Activated CD8-positive, alpha-beta T cell treated with anti-CD3 and anti-CD28 coated beads for 36 hours (primary cell): ENCODE measurements at places on chromosomes 3 and 15. TPM values are rescaled to one million over a fixed set of nuclear protein-coding genes. Genes with fewer than 3 reads are reported as not detected.
A peak's percentile ranks its signal among the peaks of the same experiment; 100 is the strongest.

DNA sequence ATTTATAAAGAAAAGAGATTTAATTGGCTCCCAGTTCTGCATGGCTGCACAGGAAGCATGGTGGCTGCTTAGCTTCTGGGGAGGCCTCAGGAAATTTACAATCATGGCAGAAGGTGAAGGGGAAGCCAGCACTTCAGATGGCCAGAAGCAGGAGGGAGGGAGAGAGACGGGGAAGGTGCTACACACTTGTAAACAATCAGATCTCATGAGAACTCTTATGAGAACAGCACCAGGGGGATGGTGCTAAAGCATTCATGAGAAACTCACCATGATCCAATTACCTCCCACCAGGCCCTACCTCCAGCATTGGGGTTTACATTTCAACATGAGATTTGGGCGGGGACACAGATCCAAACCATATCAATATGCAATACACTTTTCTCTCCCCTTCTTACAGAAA lies 73.7 kb downstream of the ECT2 start:
- H3K27me3 ChIP-seq = no peaks in the 10 kb centered on the region
- no peak overlapping the region for H3K4me3 ChIP-seq
- H3K27ac ChIP-seq = no peak overlapping the region
- H3K4me1 ChIP-seq = no peaks in the 10 kb centered on the region

- no peak overlapping the region for H3K27ac ChIP-seq
- peaks cover 15% of the 10 kb centered on the region for H3K27me3 ChIP-seq
- no peak for DNase-seq
- no peaks in the 10 kb centered on the region for H3K36me3 ChIP-seq
- H3K4me1 ChIP-seq = no peaks in the 10 kb centered on the region
- no peak overlapping the region for H3K4me3 ChIP-seq
Observed at GRCh38 chr3:193796089-193796488, 203.1 kb downstream of the OPA1 start.

DNA sequence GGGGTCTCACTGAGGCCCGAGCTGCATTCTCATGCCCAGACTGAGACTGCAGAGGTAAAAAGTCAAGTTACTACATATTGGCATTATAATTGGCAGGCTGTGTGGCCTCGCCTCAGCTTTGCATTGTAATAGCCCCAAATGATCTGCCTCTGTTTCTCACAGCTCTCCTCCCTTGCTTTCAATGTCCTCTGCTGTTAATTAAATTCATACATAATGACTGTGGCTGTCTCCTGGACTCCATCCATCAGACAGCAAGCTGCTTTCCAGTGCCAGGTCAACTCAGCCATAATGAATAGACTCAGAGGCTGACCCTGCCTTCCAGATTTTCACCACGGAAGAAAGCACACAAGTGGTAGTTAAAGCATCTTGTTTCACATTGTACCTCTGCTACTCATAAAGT lies 7.6 kb upstream of the RTP4 start:
- DNase-seq = no peak
- H3K27ac ChIP-seq = no peak overlapping the region
- H3K4me3 ChIP-seq = no peak overlapping the region

DNA sequence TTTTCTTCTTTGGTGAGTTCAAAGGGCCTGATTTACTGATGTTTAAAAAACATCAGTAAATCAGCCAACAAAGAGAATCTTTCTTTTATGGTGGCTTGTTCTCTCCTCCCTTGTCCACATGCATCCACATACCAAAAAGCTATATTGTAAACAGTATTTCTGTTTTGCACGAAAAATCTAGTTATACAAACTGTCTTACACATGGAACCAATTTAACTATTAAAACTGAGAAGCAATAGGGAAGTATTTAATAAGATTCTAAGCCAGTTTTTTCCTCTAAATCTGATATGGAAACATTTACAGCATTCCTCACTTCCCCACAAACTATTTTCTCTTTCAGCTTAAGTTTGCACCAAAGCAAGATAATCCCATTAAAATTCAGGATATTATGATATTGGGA lies 110.8 kb upstream of the ICE2 start:
- no peaks in the 10 kb centered on the region for H3K27me3 ChIP-seq
- H3K4me3 ChIP-seq = peak overlapping the region; percentile 73
- peak overlapping the region; percentile 85 for H3K27ac ChIP-seq
- peaks cover 6% of the 10 kb centered on the region for H3K36me3 ChIP-seq
- DNase-seq = no peak
- H3K4me1 ChIP-seq = peaks cover 51% of the 10 kb centered on the region

The SLC24A5 gene
- total RNA-seq = not detected

The ACP3 gene
- not detected for total RNA-seq

DNA sequence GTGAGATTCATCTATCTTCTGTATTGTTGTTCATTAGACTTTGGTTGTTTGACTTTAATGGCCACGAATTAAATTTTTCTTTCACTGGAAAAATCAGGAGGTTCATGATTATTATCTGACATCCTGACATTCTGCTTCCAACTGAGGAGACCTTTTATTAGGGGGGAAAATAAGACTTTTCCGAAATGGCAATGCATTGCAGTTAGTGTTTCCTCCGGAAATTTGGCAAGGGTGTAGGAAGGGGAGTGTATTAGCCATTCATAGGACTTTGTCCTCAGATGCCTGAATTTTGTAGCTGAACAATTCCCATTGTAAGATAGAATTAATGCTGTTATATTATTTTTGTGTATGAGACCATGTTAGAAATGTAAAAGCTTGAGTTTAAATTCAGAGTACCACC lies 450.6 kb upstream of the TGFBR2 start:
- H3K36me3 ChIP-seq = no peaks in the 10 kb centered on the region
- H3K4me1 ChIP-seq = no peaks in the 10 kb centered on the region
- no peak overlapping the region for H3K4me3 ChIP-seq
- no peak overlapping the region for H3K27ac ChIP-seq
- H3K27me3 ChIP-seq = peaks cover under 1% of the 10 kb centered on the region
